ENCODE measurements at places on chromosomes 4 and X.

GRCh38 chr4:34289489-34289888 is 1954.8 kb downstream of the ARAP2 start:
- no peak for DNase-seq

DNA sequence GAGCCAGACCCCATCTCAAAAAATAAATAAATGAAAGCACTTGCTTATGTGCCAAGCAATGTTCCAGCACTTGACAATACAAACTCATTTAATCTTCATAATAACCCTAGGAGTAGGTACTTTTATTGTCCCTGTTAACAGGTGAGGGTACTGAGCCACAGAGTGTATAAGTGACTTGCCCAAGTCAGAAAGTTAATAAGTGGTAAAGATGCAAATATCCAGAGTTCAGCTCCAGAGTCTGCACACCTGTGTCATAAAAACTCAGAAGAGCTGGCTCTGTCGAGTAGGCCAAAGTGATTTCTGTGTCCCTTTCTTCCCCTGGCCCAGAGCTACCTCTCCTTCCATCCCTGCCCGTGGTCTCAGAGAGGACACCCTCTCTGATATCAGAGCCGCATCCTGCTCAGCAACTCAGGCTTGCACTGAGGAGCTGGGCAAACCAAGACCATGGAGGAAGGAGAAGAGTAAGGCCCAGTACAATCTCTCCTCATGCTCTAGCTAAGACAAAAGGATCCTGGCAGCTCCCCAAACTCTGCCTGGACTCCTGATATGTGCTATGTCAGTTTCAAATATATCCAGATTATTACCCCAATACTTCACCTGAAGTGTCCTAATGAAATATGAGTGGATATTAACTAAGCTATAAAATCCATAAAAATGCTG is 136.3 kb downstream of the HS6ST2 start:
- no peak for DNase-seq

GRCh38 chr4:22877486-22878052 is 184.8 kb downstream of the GBA3 start:
- DNase-seq = no peak

GRCh38 chrX:39165185-39165584 is 363.9 kb downstream of the MID1IP1 start:
- DNase-seq = no peak

- no peak for DNase-seq
Observed at GRCh38 chr4:4726051-4726450, 133.4 kb upstream of the MSX1 start.

GRCh38 chrX:10178866-10179463 is 22.2 kb downstream of the CLCN4 start:
- DNase-seq = no peak

GRCh38 chr4:74219240-74219639 is 61.3 kb downstream of the MTHFD2L start:
- no peak for DNase-seq

- DNase-seq = no peak
Observed at GRCh38 chr4:181860157-181860556, 383.0 kb upstream of the TENM3 start.

DNA sequence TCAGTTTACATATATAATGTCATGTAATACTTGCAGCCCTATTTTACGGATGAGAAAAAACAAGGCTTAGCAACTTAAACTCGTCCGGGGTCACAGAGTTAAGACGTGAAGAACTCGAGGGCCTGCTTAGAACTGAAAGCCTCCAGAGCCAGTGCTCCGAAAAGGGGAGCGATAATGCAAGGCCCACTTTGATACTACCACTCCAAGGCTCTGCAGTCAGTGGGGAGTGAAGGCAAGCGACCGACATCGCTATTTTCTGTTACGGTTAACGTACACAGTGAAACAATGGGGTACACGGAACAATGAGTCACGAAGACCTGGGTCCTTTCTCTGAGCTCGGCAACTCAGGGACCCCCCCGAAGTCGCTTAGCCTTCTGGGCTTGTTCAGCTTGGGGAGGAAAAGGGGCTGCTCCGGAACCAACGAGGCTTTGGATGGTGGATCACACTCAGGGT is 965 bp downstream of the PPA2 start:
- no peak for DNase-seq

DNA sequence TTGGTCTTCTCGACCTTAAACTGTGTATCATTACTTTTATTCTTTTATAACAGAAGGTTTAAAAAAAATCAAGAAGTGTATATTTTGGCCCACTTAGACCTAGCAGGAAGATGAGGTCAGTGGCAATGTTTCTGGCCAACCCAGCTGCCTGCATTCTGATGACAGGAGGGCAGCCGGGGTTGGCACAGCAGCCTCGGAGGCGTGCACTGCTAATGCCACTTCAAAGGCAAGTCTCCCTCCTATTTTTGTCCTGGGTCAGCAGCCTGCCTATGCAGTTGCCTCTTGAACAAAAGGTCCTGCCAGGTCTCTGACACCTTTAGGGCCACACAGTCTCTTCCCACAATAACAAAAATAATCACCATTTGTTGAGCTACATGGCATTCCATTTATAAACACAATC is 89.4 kb upstream of the MYOZ2 start:
- DNase-seq = no peak

DNA sequence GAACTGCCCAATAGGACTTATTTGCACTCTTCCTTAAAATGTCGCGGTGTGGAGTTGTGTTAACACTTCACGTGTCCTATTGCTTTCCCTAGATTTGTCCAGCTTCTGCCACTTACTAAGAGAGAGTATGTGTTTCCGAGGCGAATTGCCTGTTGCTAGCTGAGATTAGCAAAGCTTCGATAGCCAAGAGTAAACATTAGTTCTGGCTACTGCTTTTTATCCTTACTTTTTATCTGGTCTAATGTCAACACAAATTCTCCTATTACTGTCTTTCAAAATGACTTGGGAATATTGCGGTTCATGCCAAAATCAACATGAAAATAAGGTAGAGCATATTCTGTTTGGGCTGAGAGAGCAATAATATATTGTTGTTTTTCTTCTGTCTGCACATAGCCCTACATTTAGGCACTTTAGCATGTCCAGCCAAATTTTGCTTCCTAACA is 90.4 kb upstream of the VEGFC start:
- no peak for DNase-seq

DNA sequence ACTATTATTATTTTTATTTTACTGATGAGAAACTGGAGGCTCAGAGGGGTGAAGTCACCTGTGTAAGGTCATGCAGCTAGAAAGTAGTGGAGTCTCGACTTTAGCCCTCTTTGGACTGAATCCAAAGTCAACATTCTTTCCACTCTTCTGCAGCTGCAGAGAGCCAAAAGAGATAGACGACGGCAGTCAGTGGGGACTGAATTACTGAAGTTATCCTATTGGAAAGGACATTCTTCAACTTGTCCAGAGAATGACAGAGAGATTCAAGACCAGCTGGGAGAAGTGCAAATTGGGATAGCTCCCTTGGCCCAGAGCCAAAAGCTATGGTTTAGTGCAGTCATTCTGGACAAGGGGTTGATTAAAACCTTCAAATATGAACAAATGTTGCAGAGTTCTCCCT is 42.5 kb downstream of the VGLL1 start:
- no peak for DNase-seq

DNA sequence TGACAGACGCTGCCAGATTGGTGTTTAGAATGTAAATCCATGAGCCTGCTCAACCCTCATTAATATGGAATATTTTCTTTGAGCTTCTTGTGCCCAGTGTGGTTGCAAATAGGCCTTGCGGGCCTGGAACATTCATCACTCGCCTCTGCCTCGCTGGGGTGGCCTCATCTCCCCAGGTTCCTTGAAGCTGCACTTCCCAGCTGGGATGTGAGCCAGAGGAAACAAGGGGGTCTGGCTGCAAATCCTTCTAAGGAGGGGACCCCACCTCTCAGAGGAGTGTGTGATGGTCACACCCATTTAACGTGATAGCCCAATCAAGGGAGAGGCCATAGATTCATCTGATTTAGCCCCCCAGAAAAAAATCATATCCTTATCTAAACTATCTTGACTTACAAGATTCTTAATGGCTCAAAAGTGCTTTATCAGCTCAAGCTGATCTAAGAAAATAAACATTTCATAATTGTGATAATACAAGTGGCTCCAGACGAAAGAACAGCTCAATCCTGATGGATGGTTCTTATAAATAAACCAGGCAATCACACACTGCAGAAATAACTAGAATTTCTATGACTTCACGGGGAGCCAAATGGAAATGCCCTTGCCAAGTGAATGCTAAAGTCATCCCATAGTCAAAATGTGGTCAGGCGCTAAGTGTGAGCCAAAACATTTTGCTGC is 189.9 kb downstream of the PTTG2 start:
- DNase-seq = no peak

DNA sequence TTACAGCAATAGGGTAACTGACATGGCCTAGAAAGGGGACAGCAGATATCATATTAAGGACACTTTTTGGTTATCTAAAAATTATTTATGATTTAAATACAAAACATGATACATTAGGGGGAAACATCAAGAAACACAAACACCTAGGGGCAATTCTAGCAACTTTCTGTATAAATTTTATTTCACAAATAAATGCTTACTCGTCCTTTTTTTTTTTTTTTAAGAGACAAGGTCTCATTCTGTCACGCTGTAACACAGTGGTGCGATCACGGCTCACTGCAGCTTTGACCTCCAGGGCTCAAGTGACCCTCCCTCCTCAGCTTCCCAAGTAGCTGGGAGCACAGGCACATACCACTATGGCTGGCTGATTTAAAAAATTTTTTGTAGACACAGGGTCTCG is 151.8 kb upstream of the BCOR start:
- no peak for DNase-seq

DNA sequence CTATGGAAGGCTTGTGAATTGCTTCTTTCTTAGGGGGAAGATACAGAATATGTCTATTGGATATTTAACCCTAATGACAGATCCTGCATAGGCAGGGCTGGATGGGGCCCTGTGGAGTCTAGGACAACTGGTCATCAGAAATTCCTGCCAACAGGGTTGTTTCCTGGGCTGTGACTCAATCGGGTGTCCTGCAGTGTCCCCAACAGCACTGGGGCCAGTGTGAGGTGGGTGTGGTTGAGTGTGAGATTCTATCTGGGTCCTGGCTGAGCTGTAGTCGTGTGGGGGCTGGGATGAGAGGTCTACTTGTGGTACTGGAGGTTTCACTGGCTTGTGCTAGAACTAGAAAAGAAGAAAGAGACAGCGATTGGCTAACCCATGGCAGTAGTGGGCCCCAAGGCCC is 87.3 kb upstream of the WDR1 start:
- no peak for DNase-seq

DNA sequence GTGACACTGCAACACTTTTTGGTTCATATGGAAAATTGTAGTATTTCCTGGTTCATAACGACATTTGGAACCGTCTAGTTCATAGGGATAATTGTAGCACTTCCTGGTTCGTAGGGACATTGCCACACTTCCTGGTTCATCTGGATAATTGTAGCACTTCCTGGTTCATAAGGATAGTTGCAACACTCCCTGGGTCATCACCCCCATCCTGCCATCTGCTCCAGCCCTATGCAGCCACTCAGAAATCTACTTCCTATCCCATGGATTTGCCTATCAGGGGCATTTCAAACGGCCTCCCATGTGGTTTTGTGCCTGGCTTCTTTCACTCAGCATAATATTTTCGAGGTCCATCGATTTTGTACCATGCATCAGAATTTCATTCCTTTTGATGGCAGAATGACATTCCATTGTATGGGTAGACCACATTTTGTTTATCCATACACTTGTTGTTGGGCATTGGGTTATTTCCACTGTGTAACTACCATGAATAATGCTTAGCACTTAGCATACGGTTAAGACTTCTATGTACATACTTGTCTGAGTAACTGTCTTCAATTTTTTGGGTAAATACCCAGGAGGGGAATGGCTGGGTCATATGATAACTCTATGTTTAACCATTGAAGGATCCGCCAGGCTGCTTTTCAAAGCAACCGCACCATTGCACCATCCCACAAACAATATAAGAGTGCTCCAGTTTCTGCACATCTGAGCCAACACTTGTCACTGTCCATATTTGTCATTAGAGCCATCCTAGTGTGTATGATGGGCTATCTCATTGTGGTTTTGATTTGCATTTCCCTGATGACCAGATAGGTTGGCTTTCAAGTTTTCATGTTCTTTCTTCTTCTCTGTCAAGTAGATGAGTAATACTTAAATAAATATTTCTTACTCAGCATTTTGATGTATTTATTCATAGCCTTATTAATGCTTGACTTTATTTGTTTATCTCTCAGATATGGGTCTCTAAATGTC is 58.3 kb upstream of the CD99 start:
- no peak for DNase-seq

DNA sequence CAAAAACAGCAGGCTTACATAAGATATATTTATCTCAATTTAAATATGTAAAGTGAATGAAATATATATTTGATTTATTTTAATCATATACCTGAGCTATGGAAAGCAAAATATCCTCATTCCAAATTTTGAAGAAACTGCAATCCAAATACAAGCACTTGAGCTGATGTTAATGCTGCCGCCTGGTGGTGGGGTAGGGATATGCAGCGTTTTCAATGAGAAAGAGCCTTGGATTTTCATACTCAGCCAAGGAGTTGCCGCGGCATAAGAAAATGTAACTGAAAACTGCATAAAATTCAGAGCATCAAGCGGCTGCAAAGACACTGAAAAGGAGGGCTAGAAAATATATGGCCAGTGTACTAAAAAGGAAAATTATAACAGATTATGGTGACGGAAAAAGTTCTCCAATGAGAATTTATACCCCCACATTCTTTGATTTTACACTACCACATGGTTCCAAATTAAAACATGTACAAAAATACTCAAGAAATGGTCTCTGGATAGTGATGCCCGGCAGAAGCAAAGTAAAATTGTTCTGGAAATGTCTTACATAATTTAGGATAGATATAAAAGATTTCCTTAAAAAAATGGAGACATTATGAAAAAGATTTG is 660.3 kb upstream of the PITX2 start:
- no peak for DNase-seq

DNA sequence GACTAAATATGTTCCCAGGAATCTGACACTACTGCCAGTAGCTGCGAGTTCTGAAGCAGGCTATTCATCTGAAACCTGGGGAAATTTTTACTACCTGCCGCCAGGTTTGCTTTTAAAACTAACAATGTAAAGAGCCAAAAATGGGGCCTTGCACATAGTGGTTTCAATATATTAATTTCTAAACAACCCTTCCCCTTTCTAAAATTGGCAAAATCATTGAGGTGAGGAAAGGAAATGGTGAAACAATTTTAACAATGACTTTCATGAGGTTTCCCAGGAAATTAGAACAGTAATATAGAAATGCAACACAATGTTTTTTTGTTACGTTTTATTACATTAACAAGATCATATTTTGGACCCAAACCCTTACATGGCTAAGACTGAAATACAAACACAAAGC is 21.3 kb downstream of the FANCB start:
- DNase-seq = no peak

- no peak for DNase-seq
Observed at GRCh38 chr4:41221850-41222645, 7.7 kb upstream of the APBB2 start.

- DNase-seq = no peak
Observed at GRCh38 chr4:186069729-186070128, 773 bp downstream of the TLR3 start.

GRCh38 chr4:39044956-39045826 is 13.0 kb upstream of the TMEM156 start:
- no peak for DNase-seq

DNA sequence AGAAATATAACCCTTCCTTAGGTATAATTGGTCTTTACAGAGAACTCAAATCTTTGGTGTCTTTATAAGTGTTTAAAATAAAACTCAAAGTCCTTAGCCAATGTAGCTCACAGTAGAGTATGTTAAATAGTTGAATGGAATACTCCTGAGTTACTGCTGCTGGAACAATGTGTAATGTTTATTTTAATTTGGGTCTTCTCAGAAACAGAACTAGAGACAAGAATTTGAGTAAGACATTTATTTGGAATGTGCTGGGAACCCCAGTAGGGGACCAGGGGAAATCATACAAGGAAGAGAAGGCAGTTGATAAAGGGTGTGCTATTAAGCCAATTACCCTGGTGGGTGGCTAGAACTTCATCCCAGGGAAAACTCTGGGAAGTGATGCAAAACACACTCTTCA is 240.4 kb upstream of the LDB2 start:
- DNase-seq = no peak

Measured in frontal cortex (tissue), 4 donors.